ENCODE measurements at places on chromosomes 3 and 15.

GRCh38 chr3:115961380-115961779, 338.1 kb downstream of the GAP43 start:
- no peak for DNase-seq

DNA sequence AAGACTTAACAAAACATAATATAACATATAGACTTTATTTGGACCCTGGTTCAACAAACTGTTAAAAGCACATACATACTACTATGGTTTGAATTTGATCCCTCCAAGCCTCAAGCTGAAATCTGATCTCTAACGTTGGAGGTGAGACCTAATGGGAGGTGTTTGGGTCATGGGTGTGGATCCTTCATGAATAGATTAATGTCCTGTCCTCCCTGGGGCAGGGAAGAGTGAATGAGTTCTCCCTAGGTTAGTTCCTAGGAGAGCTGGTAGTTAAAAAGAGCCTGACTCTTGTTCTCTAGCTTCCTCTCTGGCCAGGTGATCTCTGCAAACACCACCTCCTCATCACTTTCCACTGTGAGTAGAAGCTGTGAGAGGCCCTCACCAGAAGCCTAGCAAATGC, 36.4 kb downstream of the CLASP2 start:
- no peak for DNase-seq

- DNase-seq, result no peak
These were observed 29.1 kb downstream of the IRAK2 start for GRCh38 chr3:10193692-10194327.

DNA sequence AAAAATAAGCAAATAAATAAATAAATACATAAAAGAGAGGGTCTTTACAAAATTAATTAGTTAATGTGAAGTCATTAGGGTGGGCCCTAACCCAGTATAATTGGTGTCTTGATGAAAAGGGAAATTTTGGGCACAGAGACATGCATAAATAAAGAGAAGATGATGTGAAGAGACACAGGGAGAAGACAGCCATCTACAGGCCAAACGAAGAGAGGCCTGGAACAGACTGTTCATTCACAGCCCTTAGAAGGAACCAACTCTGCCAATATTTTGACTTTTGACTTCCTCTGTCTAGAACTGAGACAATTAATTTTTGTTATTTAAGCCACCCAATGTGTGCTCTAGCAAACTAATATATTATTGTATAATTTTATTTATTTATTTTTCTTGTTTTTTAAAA, 29.6 kb upstream of the SELENOK start:
- no peak for DNase-seq

DNA sequence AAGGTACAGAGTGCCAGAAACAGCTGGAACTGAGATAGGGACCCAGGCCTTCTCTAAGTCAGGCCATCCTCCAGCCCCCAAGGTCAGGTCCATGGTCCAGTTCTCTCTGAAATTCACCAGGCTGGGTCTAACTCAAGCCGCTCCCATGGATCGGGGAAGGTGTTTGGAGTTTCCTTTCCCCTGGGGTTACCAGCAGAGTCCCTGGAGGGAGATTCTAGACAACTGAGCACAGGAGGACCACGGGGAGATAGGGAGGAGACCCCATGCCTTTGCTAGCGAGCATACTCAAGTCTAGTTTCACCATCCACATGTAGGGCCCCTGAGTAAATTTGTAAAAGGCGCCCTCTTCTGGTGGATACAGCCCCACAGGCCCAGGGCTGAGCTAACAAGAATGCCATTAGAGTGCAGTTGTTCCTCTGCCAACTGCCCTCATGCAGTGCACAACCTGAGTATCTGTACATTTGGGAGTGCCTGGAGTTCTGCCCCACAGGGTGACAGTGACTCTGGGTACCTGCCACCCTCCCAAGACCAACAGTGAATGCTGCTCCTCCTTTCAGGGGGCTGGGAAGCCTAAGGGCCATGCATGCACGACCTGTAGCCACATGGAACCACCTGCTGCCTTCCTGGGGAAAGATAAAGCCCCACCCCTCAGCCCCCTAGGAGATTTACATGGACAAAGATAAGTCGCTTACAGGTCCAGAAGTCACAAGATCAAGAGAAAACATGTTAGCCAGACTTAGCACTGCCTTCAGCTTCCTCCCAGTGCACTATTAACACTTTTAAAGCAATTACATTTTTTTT, 89.0 kb downstream of the IQSEC1 start:
- DNase-seq, result no peak

DNA sequence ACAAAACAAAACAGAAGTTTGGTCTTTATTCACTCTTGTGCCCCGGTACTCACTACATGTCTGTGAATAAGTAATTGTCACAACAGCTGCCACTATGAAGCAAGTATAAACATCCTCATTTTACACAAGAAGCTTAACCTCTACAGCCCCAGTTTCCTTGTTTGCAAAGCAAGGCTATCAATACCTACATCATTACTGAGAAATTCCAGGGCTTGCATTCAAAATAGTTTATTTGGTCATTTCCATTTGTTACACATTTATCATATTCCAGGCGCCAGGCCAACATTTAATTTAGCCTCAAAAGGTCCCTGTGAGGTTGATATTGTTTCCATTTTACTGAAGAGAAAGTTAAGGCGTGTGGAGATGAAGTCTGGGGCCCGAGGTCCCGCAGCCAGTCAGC, 161.4 kb upstream of the LRTM1 start:
- no peak for DNase-seq

DNA sequence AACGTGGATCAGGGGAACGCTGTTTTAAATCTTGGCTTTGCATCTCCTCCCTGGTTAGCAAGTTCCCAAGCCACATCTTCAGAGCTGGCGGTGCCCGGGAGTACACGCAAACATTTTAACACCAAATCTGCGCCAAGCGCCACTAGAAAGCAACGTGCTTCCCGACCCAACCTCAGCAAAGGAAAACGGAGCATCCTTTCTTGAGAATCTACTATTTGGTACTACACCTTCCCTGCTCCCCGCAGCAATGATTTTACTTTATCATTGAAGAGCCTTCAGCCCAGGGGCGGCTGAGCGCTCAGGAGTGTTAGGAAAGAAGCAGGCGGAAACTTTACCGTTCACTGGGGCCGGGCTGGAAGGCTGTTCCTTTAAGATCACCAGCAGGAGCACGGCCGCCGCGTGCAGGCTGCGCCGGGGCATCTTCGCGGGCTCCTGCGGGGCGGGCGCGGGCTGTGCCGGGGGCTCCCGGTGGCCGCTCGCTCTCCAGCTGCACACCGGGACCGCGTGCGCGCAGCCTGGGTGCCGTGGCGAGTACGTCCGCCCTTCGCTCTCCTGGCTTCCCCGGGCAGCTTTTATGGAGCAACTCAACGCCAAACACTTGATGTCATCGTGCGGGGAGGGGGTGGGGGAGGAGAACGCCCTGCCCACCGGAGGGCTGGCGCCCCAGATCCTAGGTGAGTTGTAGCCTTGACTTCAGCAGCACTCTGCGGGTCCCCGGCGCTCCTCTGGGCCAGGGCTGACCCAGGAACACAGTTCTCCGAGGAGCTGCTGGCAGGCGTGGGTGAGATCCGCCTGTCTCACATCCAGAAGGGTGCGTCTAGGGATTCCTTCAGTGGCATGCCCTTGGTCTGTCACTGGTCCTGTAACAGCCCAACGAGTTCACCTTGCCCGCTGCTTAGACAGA, at the start of gene CA12:
Gene CA12, minus strand, starts transcription at position 546 of the 904 bp plus-strand sequence. Its CDS starts 126 bp downstream, at position 420.
- no peak for DNase-seq

GRCh38 chr15:75551091-75551490, 28.0 kb downstream of the PTPN9 start:
- DNase-seq, result no peak

DNA sequence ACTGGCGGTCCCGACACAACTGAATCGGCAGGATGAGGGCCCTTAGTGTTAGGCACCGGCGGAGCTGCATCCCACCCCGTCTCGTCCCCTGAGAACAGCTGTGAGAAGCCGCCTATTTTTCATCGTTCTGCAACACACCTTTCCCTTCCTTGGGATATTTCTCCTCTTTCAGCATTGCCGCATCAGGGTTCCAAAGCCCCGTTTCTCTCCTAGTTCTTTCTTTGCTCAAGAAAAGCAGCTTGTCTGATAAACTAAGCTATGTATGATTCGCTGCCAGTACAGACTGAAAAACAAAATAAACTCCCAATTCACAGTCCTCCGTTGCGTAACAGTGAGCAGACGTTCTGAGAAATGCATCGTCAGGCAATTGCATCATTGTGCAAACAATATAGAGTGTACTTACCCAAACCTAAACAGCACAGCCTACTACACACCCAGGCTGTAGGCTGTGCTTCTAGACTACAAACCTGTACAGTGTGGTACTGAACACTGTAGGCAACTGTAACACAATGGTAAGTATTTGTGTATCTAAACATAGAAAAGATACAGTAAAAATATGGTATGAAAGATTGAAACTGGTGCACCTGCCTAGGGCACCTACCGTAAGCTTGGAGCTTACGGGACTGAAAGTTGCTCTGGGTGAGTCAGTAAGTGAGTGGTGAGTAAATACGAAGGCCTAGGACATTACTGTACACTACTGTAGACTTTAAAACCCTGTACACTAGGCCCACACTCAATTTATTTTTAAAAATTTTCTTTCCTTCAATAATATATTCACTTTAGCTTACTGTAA, 8.9 kb upstream of the ADAMTS17 start:
- no peak for DNase-seq

DNA sequence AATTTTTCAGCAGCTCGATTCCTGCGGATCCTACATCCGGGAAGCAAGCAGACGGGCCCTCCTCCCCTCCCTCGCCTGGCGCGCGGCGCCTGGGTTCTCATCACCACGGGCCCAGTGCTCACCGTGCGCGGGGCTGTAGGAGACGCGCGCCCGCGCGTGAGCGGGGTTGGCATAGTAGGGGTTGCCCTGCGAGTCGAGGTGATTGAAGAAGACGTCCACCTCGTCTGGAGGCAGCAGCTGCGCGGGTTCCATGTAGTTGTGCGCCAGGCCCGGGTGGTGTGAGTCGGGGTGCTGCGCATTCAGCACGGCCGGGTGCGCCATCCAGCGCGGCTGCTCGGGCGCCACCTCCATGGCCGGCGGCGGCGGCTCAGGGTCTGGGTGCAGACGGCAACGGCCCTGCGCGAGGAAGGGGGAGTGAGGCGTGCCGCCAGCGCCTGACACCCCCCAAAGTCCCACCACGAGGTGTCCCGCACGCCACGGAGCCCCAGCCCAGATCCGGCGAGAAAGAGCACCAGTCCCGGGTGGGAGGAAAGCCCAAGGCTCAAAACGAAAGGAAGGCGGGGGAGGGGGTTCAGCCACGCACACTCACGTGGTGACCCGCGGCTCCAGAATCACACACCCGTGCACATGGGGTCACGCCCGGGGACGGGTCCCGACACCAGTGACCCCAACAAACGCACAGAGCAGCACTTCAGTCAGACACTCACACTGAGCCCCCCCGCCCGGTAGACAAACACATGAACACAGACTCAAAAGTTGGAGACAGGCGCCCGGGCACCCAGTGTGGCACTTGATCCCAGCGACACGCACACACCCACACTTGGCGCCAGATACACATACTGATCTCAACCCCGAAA, 6.1 kb downstream of the GATA2 start:
- DNase-seq, result no peak

GRCh38 chr15:41774882-41775417, 666 bp downstream of the MAPKBP1 start:
- no peak for DNase-seq

GRCh38 chr3:46830801-46831200, 32.4 kb downstream of the MYL3 start:
- DNase-seq, result no peak

DNA sequence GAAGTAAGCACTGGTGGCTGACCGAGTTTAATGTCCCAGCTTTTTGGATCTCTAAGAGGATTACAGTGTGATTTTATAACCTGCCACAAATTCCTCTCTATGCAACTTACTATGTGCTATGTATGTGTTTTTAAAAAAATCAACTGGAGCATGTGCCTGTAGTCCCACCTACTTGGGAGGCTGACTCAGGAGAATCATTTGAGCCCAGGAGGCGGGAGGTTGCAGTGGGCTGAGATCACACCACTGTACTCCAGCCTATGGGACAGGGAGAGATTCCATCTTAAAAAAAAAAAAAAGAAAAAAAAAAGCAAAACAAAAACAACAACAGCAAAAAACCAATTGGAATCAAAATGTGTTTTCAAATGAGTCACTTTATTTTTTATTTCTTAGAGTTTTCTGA, 29.6 kb downstream of the DUT start:
- DNase-seq, result no peak

GRCh38 chr3:129230311-129231019, 18.9 kb upstream of the COPG1 start:
- no peak for DNase-seq

GRCh38 chr15:38817427-38818156, 253.0 kb upstream of the RASGRP1 start:
- peak; percentile 61 for DNase-seq

- no peak for DNase-seq
These were observed 2.7 kb upstream of the GALNT15 start for GRCh38 chr3:16171825-16172224.

DNA sequence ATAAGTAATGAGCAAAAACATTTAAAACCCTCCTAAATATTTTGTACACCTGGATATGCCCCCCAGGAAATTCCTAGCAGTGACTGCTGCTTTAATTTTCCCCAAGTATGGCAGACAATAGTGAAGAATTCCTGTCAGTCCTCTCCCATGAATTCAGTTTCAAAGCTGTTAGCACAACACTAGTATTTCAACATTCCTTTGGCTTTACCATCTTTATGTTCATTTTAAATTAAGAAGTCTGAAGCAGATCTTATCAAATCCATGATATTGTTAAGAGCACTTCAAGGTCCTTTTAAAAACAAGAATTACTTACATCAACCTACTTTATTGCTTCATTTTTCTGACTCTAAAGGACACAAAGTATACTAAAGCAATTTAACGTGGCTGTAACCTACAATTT, 28.8 kb upstream of the CDIN1 start:
- no peak for DNase-seq

DNA sequence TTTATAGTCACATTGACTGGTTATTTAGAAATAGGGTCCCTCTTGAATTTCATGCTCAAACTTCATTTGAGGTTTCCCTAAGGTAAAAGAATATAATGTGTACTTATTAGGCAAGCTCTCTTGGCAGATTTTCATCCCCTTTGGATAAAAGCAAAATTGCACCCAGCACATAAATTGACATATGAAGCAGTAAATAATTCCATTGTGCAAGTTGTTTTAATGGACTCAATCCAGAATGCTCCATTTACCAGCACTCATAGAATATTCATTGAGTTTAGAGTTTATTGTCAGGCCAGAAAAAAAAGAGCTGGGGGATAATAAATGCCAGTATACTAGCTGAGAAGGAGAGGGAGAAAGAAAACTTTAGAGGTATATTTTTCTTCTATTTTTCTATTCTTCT, 136.8 kb downstream of the TPRG1 start:
- no peak for DNase-seq

DNA sequence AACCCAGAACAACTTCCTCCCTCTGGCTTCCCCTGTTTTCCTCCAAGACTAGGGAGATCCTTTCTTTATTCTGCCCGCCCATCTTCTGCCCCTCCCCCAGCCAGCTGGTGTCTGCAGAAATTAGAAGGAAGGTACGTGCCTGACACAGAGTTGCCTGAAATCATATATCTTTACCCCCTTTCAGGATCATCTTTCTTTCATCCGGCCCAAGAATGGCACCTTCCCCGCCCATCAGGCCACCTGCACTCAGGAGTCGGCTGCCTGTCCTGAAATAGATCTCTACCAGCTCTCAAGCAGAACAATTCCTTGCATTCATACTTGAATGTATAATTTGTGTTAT, 133.7 kb downstream of the VGLL4 start:
- no peak for DNase-seq
